ENCODE measurements at places on chromosomes 4 and X.

DNA sequence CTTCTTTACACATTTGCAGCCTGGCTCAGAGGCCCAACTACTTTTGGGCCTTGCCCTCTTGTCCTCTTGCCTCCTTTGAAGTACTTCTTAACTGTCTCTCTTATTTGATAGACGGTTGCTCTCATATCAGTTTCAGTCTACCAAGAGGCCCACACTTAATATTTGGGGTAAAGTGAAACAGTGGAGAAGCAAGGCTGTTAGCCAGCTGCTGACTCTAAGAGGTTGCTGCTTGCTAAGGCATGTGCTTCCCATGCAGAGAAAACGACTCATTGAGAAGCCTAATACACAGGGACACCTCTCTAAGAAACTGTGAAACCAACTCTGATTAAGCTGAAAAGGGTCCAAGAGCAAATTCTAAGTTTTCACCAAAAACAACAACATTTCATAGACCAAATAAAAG, 94.6 kb downstream of the PPP3CA start:
- no peak for DNase-seq

DNA sequence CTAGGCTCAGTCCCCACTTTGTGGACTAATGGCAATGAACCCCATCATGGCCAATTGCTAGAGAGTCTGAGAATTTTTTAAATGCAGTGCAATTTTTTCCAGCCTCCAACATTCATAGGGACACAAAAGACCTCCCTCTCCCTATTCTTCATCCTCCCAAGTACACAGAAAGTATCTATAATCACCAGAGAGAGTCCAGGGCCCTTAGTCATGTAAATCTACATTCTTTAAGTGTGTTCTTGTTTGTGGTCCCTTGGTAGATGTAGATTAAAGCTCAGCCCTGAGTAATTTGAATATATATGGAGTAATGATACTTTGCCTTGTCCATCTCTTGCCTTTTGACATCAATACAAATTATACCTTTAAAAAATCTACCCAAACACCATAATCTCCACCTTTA, 51.3 kb upstream of the ATXN3L start:
- no peak for DNase-seq

GRCh38 chr4:87041141-87041540, 106.3 kb downstream of the AFF1 start:
- no peak for DNase-seq

- DNase-seq = no peak
Measured at GRCh38 chrX:107677501-107677901, 49.2 kb downstream of the PRPS1 start.

DNA sequence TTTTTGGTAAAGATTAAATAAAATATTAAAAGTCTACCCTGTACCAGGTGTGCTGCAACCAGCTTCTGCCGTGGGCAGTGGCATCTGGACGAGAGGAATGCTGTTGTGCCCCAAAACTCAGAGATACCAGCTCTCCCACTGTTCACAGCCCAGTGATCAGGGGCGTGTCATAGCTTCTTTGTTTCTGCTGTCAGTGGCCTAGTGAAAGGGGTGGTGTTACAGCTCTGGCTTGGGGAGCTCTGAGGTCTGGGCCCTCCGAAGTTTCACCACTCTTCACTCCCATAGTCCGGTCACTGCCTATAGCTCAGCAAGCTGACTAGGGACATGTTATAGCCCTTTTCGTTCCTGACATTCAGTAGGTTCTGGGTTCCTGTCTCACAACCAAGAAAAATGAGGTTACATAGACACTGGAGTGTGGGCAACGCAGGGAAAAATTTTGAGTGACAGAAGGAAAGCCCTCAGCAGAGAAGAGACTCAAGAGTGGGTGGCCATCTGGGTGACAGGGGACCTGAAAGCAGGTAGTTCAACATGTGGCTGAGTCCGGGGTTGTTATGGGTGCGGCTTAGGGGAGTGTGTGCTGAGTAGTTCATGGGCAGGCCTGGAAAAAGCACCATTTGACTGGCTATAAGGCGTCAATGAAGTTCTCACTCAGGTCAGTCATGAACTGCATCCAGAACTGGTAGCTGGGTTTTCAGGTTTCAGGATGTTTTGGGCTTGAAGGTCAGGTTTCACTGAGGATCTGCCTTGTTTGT, 1184.4 kb upstream of the PABPC4L start:
- DNase-seq = no peak

DNA sequence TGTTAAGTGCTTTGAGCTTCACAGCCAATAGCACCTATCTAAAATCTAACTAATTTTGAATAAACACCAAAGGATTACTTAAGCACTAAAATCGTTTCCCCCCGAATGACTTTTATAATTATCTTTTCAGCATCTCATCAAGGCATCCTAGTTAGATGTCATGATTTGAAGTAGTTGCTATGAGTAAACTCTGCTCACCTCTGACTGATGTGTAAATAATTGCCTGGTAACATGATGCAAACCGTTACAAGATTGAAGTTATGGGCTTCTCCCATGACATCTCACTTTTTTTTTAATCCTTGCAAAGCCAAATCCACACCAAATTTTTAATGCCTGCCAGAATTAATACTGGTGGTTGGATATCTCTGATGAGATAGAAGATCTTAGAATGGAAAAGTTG, 377.1 kb downstream of the PRDM5 start:
- DNase-seq = no peak

- no peak for DNase-seq
Measured at GRCh38 chr4:106953036-106953705, 82.9 kb downstream of the DKK2 start.

DNA sequence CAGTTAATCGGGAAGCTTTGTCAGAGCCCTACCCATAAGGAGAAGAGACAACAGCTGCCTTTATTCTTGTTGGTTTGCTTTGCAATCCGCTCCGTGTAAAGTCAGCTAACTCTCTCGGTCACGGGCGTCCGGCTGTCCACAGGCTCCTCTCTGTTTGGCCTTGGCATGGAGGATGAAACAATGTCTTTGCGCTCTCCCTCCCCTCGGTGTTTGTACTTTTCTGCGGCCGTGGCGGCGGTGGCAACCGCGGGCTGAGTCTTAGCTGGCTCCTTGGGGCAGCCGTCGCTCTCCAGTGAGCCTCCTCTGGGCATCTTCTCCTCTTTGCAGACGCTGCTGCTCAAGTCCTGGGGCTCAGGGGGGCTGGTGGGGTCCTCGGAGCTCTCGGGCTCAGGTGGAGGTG, 10.6 kb upstream of the IRAK1 start:
- DNase-seq = no peak

DNA sequence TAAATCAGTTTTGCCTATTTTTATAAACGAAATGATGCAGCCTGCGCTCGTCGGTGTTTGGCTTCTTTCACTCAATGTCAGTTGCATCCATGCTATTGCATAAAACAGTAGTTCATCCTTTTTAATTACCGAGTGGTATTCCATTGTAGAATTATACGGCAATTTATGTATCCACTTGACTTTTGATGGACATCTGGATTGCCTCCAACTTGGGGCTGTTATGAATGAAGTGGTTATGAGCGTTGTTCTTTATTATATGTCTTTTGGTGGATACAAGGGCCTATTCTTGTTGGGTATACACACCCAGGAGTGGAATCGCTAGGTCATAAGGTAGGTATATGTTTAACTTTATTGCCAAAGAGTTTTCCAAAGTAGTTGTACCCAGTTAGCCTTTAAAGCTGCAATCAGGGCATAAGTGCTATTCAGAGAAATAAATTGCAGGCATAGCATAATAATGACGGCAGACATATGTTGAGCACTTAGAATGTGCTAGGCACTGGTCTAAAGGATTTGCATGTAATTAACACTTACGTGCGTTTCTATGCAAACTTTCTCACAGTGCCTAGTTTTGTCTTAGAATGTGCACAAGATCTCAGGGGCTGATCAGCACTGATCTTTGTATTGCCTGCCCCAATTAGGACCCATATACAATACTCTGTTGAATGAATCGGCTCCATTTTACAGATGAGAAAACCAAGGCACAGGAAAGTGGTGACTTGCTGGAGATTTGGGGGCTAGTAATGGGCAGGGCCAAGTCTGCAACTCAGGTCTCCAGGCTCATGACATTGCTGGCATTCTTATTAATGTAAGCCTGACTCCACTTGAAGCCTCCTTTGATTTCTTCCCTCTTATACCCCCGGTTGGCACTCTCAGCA, 407.0 kb downstream of the BCOR start:
- DNase-seq = no peak

DNA sequence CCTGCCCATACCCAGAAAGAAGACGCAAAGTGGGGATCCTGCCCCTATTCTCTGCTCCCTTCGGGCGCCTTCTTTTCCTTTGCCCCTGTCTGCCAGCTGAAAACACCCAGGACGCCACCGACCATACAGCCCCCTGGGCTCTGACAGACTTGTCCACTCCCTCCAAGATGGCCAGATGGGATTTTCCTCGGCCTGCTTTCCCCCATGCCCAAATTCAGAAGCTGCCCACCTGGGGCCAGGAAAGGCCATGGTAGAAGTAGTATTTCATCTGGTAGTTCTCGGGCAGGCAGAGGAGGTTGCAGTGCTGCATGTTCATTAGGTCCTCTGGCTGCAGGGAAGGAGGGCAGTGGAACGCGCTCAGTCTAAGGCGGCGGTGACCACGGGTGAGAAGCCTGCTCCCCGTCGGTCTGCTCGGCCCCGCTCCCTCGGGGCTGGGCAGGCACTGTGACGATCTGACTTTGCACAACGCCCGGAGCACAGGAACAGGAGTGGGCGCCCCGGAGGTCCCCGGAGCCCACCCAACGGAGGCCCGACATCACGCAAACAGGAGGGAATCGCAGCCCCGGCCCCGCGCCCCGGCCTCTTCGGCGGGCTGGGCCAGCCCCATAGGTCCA, 582 bp downstream of the NAA10 start:
- no peak for DNase-seq

DNA sequence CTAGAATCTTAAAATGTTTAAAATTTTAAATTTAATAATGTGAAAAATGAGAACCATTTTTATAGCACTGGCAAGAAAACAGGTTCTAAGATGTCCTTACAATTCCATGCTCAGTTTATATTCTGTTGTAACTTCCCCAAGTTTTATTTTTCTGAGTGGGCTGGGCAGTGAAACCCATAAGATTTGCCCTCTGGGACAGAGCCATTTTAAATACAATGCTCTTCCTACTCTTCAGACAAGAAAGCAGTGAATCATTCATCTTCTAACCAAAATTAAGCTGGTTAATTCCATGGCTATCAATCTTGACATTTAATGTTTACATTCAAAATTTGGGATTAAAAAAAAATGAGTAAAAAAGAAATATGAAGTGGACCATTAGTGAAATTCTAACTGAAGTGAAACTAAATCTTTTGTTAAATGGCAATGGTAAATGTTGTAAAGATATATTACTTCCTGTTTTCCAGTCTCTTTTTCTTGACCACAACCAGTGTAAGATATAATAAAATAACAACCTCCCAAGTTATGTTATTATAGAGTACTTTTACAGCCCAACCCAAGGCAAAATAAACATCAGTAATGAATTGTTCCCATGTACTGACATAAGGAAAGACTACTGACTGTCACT, 37.2 kb upstream of the PTPN13 start:
- DNase-seq = no peak

DNA sequence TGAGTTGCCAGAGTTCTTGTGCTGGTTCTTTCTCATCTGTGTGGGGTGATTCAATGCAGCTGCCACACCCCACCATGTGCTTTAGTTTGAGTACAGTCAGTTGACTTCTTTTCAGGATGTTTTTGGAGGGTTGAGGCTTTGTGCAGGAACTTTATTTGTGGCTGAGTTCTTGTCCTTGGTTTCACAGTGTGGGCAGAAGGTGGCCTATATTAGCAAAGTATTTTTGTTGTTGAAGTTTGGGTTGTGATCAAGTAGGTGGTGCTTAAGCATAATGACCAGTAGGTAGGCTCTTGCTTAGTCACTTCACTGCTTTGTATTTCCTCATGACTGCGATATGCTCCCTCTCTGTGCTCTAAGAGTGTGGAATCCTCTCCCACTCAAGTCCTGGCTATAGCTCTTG, 80.3 kb downstream of the ARHGAP24 start:
- no peak for DNase-seq

DNA sequence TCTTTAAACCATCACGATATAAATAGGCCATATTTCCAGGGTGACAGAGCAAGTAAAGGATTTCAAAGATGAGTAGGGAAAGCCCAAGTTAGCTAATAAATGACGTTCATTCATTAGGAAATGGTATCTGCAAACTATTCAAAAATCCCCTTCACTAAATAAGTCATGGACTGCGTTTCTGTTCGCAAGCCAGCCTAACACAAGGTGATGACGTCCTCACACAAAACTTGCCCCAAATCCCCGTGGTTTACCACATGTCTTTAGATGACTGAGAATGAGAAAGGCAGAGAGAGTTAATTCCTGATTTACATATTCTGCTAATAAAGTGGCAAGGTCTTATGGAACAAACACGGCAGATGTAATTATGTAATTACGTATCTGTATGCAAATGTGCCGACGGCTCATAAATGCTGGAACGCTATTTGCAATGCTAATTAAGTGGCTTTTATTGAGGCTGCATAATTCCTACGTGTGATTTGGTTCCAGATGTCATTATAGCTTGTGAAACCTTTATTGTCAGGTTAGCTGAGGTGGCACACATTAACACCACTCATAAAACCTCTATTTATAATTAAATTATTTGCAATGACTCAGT, 437.7 kb upstream of the FRG1 start:
- DNase-seq = no peak

- no peak for DNase-seq
Measured at GRCh38 chr4:71186566-71187403, 152.0 kb upstream of the SLC4A4 start.

GRCh38 chr4:56426273-56426672, 9.1 kb downstream of the PPAT start:
- DNase-seq = no peak

GRCh38 chrX:23662187-23662586, 5.1 kb upstream of the PRDX4 start:
- DNase-seq = no peak

DNA sequence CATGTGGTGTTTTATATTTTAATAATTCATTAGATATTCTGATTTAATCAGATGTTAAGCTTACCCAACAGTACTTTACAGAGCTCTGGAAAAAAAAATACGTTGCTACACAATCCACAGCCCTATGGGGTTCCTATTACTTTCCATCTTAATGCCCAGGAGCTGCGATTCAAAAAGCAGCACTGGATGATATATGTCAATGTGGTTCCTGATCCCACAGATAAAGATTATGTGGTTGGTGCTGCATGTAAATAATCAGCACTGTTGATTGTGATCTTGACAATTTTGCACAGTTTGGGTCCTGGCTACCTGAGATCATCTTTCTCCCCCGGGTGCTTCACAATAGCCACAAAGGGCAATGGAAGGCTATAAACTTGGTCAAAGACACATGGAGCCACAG, 72.7 kb upstream of the DCLK2 start:
- no peak for DNase-seq

Data from NCI-H2029 treated with DMSO at 0.1 percent for 48 hours (cell line).